ENCODE measurements at places on chromosomes 2 and 18.

DNA sequence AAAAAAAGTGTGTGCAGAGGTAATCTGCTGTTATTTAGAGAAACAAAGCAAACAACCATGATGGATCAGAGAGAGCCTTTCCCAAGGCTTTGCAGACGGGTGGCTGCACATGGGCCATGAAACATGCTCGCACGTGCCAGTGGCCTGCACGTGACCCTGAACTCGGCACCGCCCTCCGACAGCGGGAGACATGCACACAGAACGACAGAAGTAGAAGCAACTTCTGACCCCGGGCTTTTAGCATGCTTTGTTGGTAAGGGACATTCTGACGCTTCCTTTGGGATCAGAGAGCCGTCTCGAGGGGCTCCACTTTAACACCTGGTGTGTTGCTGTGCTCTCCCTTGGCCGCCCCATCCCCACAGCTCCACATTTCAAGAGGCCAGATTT is 112.5 kb downstream of the KCNF1 start:
- no peak for DNase-seq

DNA sequence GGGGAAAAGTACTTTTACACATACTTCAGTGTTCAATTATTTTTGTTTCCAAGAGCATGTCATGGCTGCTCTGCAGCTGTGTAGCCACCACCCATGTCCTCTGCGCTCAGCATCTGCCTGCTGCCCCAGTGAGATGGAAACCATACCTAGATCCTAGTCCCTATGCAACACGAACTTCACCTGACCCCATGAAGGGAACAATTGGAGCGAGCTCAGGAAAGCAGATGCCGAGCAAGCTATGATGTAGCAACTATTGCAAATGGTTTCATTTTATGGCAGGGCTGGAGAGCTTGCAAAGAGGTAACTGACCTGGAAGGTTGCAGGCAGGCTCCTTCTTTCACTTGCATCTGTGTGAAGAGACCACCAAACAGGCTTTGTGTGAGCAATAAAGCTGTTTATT is 1.3 kb upstream of the CCDC141 start:
- no peak for DNase-seq

GRCh38 chr2:55556809-55557208 is 37.3 kb downstream of the CFAP36 start:
- DNase-seq: no peak

- no peak for DNase-seq
These were observed 214.8 kb downstream of the SP3 start for GRCh38 chr2:173750353-173750801.

GRCh38 chr2:127428057-127428814 is 10.0 kb downstream of the PROC start:
- no peak for DNase-seq

DNA sequence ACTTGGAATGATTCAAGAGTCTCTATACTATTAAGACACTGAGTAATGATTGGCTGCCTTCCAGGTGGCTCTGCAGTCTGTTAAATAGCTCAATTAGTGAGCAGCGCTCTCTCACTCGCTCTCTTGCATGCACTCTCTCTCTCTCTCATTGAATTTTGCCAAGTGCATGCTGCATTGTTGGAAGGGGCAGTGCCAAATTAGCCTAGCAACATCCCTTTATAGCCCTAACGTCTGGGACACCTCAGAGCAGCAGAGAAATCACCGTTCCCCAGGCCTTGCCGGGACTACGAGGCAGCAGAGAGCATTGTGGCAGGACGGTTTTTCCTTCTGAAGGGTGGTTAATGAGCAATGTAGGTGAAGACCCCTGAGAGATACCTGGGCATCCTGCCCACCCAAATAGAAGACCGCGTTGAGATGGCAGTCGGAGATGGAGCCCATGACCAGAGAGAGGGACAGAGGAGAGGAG is 447.6 kb upstream of the POU3F3 start:
- no peak for DNase-seq

- DNase-seq: no peak
These were observed 75.1 kb downstream of the RFTN2 start for GRCh38 chr2:197600306-197600705.

DNA sequence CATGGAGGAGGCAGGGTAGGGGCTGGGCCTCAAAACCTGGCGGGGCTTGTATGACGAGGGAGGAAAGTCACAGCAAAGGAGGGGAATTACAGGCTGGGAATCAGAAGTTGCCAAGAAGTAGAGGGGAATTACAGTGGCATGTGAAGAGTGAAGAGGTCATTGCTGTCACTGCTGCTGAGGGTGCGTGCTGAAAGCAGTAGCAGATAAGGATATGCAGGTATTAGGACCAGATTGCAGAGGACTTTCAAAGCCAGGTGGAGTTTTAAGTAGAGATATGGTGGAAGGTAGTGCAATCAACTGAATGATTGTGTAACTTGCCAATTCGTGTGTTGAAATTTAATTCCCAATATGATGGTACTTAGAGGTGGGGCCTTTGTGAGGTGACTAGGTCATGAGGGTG is 19.4 kb upstream of the LRPPRC start:
- no peak for DNase-seq

- DNase-seq: no peak
These were observed 29.1 kb upstream of the ASB18 start for GRCh38 chr2:236293241-236293810.

DNA sequence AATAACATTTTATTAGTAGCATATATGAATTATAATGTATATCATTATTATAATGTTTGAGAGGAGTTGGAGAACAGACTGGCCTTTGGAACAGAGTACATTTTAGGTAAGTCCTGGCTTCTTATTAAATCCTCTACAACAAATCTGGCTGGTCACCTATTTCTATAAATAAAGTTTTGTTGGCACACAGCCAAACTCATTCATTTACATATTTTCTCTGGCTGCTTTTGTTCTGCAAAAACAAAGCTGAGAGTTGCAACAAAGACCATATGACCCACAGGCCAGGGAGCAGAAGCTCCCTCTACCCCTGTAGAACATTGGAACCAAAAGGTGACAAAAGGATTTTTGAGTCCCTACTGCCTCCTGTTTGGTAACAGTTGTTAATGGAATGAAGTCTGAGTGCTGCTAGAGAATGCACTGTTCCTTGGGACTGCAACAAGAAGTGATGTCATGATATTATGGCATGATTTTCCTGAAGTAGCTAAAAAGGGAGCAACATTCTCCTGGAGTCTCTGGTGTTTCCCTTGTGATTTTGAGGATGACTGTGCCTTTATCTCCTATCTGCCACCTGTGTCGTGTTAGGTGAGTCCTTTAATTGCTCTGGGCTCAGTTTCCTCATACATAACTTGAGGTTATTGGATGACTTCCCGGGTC is 22.0 kb upstream of the SP9 start:
- DNase-seq: no peak

Data from GM10248 (cell line).